ENCODE measurements at places on chromosomes 12 and 14.

DNA sequence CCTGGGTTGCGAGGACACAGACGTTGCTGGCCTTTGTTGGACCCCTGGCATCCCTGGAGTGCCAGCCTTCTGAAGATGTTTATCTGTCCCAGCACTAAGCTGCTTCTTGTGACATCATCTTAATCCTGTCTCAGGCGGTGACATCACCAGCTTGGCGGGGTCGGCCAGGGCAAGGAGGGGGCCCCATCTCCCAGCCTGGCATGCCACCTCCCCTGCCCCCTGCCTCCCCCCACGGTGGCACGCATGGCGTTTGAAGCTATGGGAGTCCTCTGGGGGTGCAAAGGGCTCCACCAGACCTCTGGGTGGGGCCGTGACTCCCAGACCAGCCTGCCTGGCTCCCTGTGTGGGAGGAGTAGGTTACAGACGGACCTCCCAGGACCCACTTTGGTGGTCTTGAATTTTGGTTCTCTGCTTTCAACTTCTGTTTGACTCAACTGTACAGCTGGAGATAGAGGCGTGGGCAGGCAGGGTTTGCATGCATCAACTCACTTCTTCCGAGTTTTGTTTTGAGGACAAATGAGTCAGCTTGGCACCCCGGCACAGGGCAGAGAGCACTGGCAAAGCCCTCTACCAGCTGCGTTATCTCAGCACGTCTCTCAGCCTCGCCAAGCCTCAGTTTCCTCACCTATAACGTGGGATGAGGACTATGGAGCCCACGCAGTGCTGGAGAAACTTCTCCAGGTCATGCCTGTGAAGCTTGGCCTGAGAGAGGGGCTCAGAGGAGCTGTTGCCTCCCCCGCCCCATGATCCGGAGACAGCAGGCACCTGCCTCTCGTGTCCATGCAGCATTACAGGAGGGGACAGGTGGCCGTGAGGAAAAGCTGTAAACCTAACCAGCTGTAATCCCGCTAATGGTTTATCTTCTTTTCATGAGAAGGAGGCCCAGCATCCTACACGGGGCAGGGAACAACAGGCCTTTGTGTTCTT lies 38.8 kb upstream of the EML1 start:
- DNase-seq, result no peak

DNA sequence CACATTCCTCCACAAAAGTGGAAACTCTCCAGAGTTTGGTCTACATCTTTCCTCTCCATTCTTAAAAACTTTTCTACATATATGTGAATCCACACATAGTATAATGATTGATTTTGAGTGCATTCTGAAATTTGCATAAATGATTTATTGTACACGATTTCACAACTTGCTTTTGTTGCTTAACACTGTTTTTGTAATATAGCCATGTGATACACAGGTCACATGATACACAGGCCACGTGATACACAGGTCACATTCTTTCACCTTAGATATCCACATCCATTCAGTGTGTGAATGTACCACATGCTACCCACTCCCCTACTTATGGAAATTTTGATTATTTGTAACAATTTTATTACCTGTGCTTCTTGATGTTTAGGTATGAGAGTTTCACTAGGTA lies 319.1 kb downstream of the ZFP36L1 start:
- DNase-seq, result no peak

GRCh38 chr14:79050787-79051727 lies 880.9 kb downstream of the NRXN3 start:
- no peak for DNase-seq

- no peak for DNase-seq
Observed at GRCh38 chr12:15116983-15117382, 104.2 kb downstream of the RERG start.

GRCh38 chr14:100580316-100581227 lies 6.6 kb downstream of the BEGAIN start:
- no peak for DNase-seq

GRCh38 chr12:56629459-56630179 lies 507 bp downstream of the BAZ2A start:
- DNase-seq, result peak; percentile 64

DNA sequence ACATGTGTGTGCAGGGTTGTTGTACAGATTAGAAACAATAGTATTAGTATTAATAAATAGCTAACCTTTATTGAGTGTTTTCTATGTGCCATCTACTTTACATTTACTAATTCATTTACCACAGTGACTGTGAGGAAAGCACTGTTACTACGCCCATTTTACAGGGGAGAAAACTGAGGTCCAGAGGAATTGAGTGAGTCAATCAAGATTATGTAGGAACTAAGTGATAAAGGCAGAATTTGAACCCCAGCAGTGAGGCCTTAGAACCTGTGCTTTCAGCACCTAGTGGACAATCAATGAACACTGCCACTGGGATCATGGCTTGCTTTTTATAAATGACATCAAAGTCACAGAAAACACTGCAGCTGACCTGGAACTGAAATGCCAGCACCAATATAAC lies 28.2 kb downstream of the NT5DC3 start:
- DNase-seq, result no peak

DNA sequence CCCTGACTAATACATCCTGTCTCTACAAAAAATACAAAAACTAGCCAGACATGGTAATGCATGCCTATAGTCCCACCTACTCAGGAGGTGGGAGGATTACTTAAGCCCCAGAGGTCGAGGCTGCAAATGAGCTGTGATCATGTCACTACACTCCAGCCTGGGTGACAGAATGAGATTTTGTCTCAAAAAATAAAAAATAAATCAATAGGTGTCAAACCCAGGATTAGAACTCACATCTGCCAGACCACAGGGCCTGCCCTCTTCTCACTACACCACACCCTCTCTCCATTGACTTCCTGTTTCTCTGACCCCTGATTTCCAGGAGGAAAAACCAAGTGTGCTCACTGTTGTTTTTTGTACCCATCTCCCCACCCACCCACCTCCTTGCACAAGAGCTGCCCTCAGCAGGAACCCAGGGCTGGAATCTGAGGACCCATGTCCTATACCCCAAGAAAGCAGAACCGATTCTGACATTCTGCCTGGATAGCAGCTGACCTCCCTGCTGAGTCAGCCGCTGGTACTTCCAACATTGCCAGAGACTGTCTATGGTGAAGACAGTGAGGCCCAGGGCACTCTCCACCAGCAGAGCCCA lies 6.2 kb downstream of the CMKLR1 start:
- no peak for DNase-seq

- DNase-seq, result no peak
Observed at GRCh38 chr12:50806176-50806575, 36.5 kb upstream of the TMPRSS12 start.

DNA sequence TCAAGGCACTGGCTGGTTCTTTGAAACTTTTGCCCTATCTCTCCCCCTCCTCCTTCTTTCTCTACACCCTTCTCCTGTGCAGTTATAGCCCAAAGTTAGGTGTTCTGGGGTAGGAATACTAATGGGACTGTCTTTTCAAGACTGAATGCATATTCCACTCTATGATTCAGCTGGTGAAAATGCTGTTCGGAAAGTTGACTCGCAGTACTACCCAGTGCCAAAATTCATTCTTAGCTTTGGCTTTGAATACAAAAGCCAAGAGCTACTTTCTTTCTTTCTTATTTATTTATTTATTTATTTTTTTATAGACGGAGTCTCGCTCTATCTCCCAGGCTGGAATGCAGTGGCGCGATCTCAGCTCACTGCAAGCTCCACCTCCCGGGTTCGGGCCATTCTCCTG lies 249.2 kb downstream of the ETNK1 start:
- DNase-seq, result no peak

DNA sequence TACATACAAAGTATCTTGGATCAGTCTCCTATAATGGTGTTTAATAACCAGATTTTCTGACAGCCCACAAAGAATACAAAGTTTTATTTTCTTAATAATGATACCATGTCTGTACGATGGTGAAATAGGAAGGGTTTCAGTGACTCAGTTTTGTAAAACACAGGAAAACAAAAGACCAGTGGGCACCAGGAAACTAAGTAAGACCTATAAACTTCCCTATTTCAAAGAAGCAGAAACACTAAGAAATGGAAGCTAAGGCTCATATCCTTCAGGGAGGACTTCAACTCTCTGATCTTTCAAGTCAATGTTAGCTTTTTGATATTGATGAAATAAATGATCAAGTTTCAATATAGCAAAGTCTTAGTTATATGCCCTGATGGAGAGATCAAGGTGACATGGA lies 196.0 kb downstream of the DUSP6 start:
- no peak for DNase-seq

DNA sequence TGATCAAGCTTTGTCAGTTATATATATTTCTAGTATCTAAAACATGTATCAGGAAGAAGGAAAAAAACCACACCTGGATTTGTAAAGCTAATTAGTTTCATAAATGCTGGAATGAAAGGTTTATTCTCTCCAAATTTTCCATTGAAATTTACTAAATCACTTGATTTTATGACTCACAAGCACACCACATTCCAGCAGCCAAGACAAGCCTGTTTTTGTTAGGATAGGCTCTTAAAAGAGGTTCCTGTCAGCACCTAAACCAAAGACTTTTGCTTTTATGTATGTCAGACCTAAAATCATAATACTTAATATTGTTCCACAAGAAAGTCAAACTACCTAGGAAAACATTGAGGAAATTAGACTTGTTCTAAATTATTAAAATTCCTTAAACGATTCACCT lies 85.3 kb upstream of the PAWR start:
- no peak for DNase-seq

DNA sequence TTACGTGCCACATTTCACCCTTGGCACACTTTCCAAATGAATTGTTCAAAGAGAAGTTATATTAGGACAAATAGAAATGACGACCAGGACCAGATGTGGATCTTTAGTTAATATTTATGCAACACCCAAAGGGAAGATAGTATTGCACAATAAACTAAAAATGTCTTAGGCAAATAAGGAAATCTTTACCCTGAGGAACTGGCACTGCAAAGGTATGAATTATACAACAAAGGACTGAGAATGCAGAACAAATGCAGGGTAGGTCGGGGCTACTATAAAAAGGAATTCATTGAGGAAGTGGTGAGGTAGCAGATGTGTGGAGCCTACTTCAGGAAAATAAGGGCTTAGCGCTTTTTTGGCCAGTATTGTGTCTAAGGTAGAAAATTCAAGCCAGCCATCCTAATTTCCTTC lies 3.9 kb upstream of the TMTC2 start:
- DNase-seq, result no peak

GRCh38 chr14:36519431-36520321 lies at the start of gene NKX2-1:
Gene NKX2-1, minus strand, starts transcription at chr14:36520232. Its CDS starts 103 bp downstream, at chr14:36520129.
- DNase-seq, result no peak

DNA sequence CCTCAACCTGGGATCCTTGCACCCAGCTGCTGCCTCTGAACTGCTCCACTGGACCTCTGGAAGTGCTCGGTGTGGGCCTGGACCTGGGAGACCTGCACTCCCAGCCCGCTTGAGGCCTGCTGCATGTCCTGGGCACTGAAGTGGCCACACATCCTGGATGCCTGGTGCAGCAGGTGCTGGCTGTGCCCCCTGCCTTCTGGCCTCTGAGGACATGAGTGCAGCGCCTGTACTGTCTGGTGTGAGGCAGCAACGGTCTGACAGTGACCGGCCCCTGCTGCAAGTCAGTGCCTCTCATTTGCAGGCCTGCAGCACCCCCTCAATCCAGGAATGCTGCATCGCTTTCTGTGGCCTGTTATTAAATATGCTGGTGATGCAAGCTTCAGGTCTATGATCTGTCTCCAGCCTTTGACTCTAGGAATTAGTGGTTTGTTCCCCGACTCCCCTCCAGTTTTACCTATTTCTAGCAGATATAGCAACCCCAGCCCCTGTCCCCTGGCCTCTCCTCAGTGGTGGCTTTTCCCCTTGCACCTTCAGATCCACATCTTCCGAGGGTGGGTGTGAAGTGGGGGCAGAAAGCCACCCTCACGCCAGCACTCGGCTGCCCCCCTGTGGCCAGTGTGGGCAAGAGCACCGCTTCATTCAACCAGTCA lies 3.6 kb downstream of the SMIM41 start:
- peak; percentile 18 for DNase-seq

GRCh38 chr12:103470664-103471063 lies 25.1 kb downstream of the C12orf42 start:
- DNase-seq, result no peak

DNA sequence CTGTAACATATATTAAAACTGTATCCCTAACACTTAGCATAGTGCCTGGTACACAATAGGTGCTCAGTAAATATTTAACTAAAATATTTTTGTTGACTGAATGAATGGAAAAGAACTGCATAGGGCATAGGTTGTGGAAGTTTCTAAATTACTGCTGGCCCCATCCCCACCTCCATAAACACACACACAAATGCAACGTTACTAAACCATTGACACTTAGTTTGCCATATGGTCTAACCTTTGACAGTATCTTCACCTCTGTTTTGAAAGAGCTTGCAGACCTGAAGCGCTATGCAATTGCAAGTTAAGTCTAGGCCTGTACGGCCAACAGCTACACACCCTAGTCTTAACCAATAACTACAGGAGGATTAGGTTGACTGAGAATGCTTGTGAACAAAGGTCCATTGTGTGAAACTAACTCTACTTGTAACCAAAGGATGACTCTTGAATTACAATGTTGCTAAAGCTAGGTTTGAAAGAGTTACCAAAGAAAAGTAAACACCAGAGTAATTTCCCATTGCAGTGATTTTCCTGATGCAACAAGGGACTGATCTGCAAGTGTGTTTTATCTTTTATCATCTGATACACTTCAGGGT lies 924 bp upstream of the MANSC1 start:
- DNase-seq, result no peak

- peak; percentile 61 for DNase-seq
Observed at GRCh38 chr12:7129872-7130691, at the start of gene CLSTN3. Gene CLSTN3, plus strand, starts transcription at chr12:7130371. Its CDS starts 278 bp downstream, at chr12:7130649.

DNA sequence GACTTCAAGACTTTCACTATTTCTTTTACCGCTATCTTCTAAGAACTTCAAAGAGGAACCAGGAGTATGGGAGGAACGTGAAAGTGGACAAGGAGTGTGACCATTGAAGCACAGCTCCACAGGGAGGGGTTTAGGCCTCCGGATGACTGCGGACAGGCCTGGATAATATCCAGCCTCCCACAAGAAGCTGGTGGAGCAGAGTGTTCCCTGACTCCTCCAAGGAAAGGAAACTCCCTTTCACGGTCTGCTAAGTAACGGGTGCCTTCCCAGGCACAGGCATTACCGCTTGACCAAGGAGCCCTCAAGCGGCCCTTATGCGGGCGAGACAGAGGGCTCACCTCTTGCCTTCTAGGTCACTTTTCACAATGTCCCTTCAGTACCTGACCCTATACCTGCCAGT lies 267.0 kb downstream of the RPL10L start:
- no peak for DNase-seq

- DNase-seq, result no peak
Observed at GRCh38 chr14:33777681-33778080, 173.2 kb downstream of the EGLN3 start.

GRCh38 chr14:20631023-20631879 lies 10.2 kb downstream of the OR6S1 start:
- no peak for DNase-seq

DNA sequence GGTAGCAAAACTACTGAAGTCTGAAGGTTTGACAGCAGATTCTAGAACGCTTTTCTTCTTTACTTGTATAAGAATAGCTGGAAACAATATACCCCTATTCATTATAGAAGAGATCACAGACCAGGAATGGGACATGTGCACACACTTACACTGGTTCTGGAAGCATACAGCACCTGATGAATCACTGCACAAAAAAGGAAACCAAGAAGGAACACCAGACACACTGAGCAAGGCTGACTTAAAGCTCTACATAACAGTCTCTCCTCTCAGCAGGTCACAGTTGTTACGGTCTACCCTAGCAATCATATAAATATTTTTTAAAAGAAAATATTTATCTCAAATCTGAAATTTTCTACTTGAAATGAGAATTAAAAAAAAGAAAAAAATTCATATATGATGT lies 13.5 kb downstream of the ATP2B1 start:
- DNase-seq, result no peak

GRCh38 chr12:29961231-29961630 lies 177.5 kb upstream of the TMTC1 start:
- DNase-seq, result no peak

Measured in C1 segment of cervical spinal cord (tissue), 14 donors.